CD4-positive, alpha-beta T cell treated with Interferon alpha-2 for 1 hour (primary cell): ENCODE measurements at places on chromosomes 12 and 14.

DNA sequence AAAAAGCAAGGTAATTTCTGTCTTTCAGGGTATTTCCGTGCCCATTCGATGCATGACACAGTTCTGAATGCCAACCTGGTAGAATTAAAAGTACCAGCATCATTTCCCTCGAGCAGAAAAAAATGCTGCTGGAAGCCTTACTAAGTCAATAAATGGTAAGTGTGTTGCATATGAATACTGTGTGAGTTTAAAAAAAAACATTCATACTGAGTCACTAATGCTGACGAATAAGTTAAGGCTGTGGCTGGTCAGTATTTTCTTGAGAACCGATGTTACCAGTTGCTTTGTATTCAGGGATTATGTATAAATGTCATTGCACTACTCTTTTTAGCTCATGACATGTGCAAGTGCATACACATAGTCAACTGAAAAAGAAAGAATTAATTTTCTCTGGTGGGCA lies 710.2 kb downstream of the TRHDE start:
- no peak for DNase-seq

- DNase-seq: no peak
Measured at GRCh38 chr14:23566112-23566777, 1.3 kb downstream of the AP1G2 start.

DNA sequence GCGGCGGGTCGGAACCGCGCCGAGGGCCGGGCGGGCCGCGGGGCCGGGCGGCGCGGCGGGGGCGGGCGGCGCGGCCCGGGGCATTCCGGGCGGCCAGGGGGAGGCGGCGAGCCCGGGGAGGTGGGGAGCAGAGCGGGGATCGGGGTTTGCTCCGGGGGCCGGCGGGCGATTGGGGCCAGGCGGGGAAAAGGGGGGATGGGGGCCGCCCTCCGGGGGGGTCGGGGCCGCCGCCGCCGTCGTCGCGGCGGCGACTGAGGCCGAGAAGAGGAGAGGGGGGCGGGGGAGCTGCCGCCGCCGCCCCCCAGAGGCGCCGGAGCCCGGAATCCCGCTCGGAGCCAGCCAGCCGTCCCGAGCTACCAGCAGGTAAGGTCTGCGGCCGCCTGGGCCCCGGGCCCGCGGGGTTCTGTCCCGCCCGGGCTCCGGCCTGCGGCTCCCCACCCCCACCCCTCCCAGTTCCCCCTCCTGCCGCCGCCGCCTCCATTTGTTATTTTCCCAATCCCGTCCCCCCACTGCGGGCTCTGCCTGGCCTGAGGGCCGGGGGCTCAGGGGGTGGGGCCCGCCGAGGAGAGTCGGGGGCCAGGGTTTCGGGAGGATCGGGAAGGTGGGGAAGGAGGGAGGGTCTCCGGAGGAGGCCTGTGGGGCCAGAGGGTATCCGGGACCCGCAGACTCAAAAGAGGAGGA lies 403 bp downstream of the ATN1 start:
- DNase-seq: peak; percentile 39

- no peak for DNase-seq
Measured at GRCh38 chr12:80219345-80219744, 120.0 kb downstream of the OTOGL start.

- no peak for DNase-seq
Measured at GRCh38 chr14:70009961-70010360, 130.7 kb downstream of the SMOC1 start.
